ENCODE measurements at places on chromosomes 3 and 15.

- no peak for DNase-seq
Observed at GRCh38 chr3:50417637-50418033, 58.3 kb upstream of the TMEM115 start.

DNA sequence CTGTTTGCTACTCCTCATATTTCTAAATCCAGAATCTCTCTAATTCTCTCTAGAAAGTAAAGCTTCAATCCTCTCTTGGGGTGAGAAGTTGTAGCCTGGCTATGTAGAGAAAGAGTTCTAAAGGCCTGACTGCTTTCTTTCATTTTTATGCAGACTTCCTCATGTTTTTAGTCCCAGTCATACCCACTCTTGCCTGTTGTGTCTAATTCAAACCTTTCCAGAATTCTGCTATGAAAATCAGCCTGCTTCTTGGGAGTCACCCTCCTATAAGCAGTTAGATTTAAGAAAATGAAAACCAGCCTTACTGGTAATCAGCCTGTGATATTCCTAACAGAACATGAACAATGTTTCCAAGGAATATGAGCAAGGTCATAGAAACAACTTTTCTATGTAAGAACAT, 14.8 kb upstream of the ZNF639 start:
- no peak for DNase-seq

DNA sequence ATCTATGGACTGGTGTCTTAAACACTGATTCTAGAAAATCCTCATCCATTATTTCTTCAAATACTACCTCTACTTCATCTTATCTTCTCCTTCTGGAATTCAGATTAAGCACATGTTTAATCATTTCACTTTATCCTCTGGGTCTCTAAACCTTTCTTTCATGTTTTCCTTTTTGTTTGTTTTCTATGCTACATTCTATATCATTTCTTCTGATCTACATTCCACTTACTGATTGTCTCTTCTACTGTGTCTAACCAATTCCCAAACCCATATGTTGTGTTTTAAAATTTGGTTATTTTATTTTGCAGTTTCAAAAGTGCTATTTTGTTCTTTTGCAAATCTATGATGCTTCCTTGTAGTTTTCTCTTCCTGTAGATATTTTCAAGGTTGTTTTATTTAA, 31.7 kb downstream of the CCR4 start:
- DNase-seq: no peak

DNA sequence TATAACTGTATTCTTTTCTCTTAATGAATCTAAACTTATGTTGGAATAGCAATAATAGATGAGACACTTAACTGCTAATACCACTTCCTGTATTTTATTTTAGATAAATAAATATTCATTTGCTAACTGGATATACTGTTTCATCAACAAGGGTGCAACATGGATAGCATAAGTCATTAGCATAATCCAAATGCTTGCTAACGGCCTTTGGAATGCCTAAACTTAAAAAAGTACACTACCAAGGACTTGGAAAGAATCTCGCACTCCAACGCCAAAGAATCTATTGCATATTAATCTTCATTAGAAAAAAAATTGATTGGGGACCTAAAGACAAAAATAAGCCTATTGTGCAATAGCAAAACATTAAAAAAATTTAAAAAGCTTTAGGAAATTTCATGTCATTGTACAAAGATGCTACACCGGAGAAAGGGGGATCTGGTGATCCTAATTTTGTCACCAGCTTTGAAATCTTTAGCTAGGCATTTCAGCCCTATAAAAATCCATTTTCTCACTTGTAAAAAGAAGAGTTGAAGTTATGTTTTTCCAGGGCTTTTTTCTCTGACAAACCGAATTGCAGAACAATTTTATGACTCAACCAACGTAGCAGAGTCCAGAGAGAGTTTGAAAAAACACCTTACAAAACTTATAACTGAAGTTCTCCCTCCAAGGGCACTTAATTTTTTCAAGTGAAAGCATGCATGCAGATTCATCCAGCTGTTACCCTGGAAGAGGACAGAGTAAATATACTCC, 4.1 kb downstream of the VGLL3 start:
- no peak for DNase-seq

DNA sequence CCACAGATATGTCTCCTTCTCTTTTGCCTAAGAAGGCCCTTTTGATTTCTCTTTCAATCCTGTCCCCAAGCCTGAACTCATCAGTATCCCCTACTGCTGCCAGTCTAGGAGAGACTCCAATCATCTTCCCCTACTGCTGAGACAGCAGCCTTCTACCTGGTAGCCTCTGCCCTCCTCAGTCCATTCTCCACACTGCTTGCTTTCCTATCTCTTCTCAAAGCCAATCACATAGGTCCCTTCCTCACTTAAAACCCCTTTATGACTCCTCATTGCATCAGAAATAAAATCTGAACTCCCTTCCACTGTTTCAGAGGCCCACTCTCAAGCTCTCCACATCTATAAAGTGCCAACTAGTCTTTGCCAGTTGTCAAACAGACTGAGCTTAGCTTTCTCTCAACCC, 1081.8 kb upstream of the CFAP20DC start:
- DNase-seq: no peak

DNA sequence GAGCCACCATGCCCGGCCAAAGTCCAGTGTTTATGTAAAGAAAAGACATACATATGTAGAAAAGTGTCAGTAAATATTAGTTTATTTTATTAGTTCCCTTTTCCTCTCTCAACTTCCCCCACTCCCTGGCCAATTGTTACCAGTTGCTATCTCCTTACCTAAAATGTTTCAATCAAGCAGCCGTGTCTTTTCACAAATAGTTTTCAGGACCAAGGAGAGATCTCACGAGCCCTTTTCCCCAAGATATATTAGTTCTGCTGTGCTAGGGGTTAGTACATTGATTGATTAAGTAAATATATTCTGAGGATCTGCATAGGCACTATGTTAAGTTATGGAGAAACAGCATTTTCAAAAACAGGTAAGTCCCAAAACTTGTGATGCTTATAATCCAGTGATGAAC, 87.4 kb downstream of the ZIC4 start:
- no peak for DNase-seq

DNA sequence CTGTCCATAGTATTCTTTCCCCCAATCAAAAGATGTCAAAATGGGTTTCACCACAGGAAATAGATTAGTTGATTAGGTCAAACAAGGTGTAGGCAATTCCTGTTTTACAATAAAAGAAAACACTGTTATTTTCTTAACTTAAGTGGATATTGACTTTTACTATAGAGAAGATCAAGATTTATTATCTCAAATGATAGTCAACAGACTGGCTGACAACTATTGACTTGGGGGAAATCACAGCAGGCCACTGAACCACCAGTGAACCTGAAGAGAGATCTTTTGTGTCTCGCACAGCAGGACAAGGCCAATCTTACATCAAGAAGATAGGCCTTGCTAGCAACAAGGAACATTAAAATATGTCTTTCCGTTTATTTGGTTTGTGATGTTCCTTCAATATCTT, 1187.6 kb downstream of the SI start:
- no peak for DNase-seq

DNA sequence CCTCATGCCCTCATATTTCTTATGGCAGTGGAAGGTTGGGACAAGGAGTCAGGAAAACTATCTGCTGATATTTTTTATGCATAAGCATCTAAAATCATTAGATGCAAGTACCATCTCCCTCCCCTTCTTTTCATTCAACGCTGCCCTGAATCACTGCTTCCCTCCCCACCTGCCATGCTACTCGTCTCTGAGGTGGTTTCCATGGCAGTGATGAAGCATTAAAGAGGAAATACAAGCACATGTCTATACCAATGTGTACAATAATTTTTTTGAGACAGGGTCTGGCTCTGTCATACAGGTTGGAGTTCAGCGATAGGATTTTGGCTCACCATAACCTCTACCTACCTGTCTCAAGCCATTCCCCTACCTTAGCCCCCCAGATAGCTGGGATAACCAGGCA, 67.5 kb upstream of the SETMAR start:
- DNase-seq: no peak

DNA sequence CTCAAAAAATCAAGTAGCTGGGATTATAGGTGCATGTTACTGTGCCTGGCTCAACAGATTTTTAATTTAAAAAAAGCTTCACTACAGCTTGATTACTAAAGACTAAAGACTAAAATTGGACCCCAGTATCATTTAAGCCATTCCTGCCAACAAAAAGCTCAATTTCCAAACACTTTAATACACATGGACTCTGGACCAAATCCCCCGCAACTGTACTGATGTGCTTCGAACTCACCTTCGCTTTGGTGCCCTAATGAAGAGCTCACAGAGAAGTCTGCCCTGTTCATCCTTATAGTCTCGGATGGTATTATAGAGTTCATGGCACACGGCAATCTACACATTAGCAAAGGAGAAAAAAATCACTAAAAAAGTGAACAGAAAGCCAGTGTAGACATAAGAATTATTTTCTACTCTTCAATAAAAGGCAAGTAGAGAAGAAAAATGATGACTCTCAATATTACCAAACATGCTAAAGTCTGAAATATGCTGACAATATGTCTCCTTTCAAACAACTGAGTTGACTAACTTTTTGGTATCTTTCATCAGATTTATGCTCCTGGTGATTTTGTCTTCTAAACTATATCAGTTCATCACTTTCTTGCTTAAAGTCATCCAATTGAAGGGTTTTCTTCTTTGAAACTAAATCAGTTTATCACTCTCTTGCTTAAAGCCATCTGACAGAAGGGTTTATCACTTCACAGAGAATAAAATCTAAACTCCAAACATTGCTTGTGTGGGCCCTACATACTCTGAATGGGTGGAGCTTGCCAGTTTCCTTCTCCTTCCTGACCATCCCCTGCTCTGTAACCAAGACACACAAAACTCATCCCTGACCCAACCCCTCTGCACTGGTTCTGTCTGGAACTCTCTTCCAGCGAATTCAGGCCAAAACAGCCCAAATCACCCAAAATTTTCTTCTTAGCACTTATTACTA, 7.2 kb downstream of the PBRM1 start:
- no peak for DNase-seq

- DNase-seq: no peak
Observed at GRCh38 chr3:78204977-78205376, 1165.1 kb downstream of the ROBO2 start.

GRCh38 chr15:100940767-100941379, 21.7 kb downstream of the LRRK1 start:
- DNase-seq: peak; percentile 48

DNA sequence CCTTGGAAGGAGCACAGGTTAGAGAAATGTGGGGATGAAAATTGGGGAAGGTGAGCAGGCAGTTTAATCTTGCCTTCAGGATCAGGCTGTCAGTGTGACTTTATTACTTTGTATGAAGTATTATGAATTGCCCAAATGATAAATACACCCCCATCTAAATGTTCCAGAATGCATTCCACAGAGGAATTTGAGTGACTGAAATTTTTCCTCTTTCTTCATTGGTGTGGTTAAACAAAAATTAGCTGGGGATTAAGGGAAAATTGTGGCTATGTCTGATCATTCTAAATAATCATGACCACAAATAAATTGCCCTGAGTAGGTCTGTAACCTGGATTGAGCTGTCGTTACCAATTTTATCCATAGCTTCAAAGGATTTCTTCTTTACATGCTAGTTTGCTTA, 33.5 kb downstream of the FAM98B start:
- no peak for DNase-seq

DNA sequence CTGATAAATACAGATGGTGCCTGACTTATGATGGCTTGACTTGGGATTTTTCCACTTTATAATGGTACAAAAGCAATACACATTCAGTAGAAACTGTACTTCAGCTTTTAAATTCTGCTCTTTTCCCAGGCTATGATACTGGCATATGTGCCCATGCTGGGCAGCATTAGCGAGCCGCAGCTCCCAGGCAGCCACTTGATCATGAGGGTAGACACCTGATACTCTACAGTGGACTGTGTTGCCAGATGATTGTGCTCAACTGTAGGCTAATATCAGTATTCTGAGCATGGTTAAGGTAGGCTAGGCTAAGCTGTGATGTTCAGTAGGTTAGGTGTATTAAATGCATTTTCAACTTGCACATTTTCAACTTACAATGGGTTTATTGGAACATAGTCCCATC, 17.7 kb upstream of the FEM1B start:
- no peak for DNase-seq

DNA sequence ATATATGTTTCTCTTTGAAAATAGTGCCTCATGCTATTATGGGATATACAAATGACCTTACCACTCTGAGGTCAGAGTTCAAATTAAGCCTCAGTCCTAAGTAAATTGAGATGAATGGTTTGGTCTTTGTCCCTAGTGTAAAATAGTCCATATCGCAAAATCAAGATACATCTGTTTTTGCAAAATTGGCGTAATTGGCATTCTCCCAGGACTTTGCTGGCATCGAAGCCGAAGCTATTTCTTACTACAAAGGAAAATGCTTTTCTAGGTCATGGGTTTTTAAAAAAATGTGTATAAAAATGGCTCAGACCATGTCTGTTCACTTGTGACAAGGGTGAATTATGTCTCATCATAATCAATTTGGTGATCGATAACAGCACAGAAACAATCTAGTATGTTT, 25.9 kb downstream of the ROBO2 start:
- no peak for DNase-seq

DNA sequence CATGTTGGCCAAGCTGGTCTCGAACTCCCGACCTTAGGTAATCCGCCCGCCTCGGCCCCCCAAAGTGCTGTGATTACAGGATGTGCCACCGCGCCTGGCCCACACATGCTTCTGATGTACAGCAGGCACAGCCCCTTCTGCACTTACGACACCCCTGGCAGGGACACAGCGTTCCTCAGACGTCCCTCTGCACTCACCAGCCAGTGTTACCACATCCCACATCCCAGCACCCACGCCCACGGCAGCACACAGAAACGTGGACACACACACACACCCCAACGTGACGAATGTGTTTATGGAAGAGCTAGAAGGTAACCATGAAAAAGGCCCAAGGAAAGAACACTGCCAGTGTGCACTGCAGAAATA, 576 bp upstream of the RPAP1 start:
- no peak for DNase-seq

- no peak for DNase-seq
Observed at GRCh38 chr3:155244699-155245098, 48.8 kb downstream of the STRIT1 start.

DNA sequence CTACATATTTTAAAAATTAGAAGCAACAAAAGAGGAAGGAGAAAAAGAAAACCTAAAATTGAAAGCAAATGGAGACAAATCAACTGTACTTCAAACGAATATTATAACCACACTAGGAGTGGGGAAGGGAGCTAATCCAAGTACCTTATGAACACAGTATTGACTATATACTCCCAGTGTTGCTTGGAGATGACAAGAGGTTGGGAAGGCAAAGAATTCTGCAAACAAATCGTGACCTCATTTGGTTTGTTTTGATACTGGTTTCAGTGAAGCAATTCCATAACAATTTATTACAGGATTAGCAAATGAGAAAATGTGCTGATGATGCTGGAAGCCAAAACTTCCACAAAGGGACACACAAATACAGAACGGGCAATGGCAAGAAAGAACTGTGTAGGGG, 268.1 kb downstream of the ULK4 start:
- no peak for DNase-seq

- DNase-seq: peak; percentile 76
Observed at GRCh38 chr15:69729167-69729748, 276.6 kb downstream of the RPLP1 start.

- peak; percentile 72 for DNase-seq
Observed at GRCh38 chr3:187744169-187745151, 808 bp downstream of the BCL6 start.

- DNase-seq: no peak
Observed at GRCh38 chr15:58437531-58438105, 5.8 kb downstream of the LIPC start.
